Fibroblast of villous mesenchyme (primary cell): ENCODE measurements at places on chromosomes 2 and 18. TPM values are rescaled to one million over a fixed set of nuclear protein-coding genes. Genes with fewer than 3 reads are reported as not detected.

Gene PJVK
- 0.97 and 1.3 TPM in 2 replicates for total RNA-seq

Gene RAB6C
- under 0.01 TPM in 1 of 2 replicates, not detected in the other for total RNA-seq

Gene RESP18
- not detected in 2 replicates for total RNA-seq

Gene ZSCAN30
- 17.4 and 21.6 TPM in 2 replicates for total RNA-seq

Gene CPO
- not detected in 2 replicates for total RNA-seq

Gene SRD5A2
- under 0.01 TPM in 1 of 2 replicates, not detected in the other for total RNA-seq

Gene DNAH6
- total RNA-seq, result under 0.01 TPM in 2 replicates

Gene HDAC4
- 19.6 and 20.3 TPM in 2 replicates for total RNA-seq

Gene NOTO
- total RNA-seq, result not detected in 2 replicates

Gene SP140L
- 12.6 and 16.8 TPM in 2 replicates for total RNA-seq

Gene SERPINB2
- total RNA-seq, result 18.0 and 22.9 TPM in 2 replicates

Gene IL37
- 0.32 TPM in 1 of 2 replicates, not detected in the other for total RNA-seq

Gene TSPYL6
- not detected in 2 replicates for total RNA-seq

Gene PLB1
- 0.32 and 3.0 TPM in 2 replicates for total RNA-seq

Gene CRYGD
- total RNA-seq, result not detected in 2 replicates

Gene DSEL
- total RNA-seq, result 101 and 218 TPM in 2 replicates

Gene DPYSL5
- total RNA-seq, result not detected in 2 replicates

Gene GALNT5
- total RNA-seq, result 7.7 and 17.3 TPM in 2 replicates

Gene NGEF
- under 0.01 and 0.86 TPM in 2 replicates for total RNA-seq

Gene PRKAG3
- total RNA-seq, result not detected in 2 replicates

Gene ALPG
- not detected in 2 replicates for total RNA-seq

Gene RAPGEF4
- total RNA-seq, result 1.3 and 2.6 TPM in 2 replicates

Gene CD8B2
- total RNA-seq, result not detected in 2 replicates

Gene ACTR1B
- total RNA-seq, result 70.4 and 71.2 TPM in 2 replicates

Gene RND3
- total RNA-seq, result 635 and 1,266 TPM in 2 replicates

Gene LYG1
- total RNA-seq, result 0.32 and 0.43 TPM in 2 replicates

Gene SLC9A4
- total RNA-seq, result under 0.01 TPM in 1 of 2 replicates, not detected in the other
